NCI-H2227 treated with DMSO at 0.1 percent for 48 hours (cell line): ENCODE measurements at places on chromosomes 4 and X.

DNA sequence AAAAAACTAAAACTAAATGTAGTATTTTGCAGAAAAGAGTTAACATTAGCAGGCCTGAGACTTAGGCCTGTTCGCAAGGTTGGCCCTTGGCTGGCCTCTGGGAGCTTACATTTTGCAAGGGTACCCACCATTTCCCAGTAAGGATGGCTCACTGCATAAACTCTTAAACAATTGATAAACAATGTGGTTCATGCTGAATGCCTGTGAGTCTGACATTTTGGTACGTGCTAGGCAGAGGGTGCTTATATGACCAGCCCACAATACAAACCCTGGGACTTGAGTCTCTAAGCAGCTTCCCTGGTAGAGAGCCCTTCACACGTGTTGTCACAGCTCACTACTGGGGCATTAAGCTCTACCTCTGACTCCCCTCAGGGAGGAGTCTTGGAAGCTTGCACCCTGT lies 7.4 kb downstream of the PRPS2 start:
- no peak for DNase-seq

- no peak for DNase-seq
Measured at GRCh38 chr4:121069430-121069829, 2.9 kb downstream of the NDNF start.

DNA sequence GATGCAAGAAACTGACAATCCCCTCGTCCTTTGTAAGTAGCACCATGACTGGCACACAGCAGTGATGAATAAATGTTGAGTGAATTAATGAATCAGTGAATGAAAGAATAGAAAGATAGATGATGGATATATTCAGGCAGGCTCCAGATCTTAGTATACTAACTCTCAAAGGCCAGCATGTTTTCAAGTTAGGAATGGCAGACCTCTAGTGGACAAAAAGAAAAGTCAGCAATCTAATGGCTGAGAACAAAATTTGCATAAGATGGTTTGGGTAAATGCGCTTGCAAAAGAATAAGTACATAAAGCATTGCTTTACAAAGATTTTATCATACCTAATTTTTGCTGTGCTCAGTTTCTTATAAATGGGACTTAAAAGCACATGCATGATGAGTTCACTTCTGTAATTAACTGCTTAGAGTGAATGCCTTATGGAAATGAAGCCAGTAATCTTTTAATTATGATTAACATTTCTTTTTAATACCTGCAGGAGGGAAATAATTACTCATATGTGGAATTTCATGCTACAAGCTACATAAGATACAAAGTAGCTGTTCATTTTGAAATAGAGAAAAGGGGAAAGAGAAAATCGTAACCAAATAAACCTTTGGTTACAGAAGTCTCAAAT lies 126.9 kb upstream of the GPRIN3 start:
- peak; percentile 37 for DNase-seq

DNA sequence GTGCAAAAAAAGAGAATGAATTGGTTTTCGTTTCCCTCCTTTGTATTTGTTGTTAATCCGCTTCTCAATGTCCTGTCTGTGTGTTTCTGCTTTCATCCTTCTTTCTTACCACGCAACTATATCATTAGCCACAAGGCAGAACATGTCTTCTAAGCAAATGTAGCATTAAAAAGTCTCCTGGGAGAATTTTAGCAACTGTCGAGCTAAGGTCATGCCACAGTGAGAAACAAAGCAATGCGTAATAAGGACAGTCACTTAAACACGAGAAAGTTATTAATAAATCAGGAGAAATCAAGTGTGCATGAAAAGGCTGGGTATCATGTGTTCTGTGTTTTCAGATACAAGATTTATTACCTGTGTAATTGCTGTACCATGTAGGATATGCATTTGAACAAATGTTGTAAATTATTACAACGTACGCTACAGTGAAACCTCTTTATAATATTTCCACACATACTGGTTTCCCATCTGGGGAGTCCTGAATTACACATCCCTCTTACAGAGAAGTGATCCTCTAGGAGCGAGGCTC lies 890.8 kb downstream of the TRIML1 start:
- DNase-seq = no peak

GRCh38 chrX:155023907-155024833 lies 1.6 kb upstream of the F8 start:
- DNase-seq = no peak

- DNase-seq = peak; percentile 20
Measured at GRCh38 chr4:37803348-37803973, 23.0 kb upstream of the PGM2 start.

GRCh38 chr4:45172636-45173035 lies 446.3 kb upstream of the GNPDA2 start:
- DNase-seq = no peak

DNA sequence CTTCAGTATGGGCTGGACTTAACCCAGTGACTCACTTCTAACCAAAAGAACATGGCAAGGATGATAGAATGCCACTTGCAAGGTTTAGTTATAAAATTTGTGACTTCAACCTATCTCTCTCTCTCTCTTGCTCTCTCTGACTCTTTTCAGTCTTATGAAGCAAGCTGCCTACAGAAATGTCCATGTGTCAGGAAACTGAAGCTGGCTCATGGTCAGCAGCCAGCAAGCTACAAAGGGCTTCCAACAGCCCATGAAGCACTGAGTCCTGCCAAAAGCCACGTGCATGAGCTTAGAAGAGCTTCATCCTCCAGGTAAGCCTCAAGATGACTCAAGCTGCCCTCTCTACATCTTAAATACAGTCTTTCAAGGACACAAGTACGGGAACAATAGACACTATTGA lies 100.3 kb downstream of the HS3ST1 start:
- no peak for DNase-seq

DNA sequence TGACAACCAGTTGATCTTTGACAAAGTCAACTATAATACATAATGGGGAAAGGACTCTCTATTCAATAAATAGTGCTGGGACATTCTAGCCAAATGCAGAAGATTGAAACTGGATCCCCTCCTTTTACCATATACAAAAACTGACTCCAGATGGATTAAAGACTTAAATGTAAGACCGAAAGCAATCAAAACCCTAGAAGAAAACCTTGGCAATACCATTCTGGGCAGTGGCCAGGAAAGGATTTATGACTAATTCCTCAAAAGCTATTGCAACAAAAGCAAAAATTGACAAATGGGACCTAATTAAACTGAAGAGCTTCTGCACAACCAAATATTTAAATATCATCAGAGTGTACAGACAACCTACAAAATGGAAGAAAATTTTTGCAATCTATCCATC lies 185.1 kb downstream of the NPNT start:
- no peak for DNase-seq

DNA sequence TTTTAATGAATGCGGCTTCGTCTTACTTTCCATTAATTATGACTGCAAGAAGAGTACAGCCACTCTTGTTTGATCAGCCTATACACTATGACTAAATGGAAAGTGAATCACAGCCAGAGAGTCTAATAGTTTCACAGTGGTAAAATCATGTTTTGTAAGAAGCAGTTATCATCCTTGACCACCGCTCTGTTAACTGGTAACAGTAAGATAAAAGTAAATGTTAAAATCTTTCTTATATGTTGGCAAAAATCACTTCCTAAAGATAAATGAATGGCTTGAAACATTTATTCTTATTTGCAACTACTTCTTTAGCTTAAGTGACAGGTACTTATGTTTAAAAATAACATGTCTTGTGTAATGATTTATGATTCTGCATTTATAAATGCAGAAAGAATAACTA lies 13.2 kb downstream of the GALNT7 start:
- DNase-seq = no peak

DNA sequence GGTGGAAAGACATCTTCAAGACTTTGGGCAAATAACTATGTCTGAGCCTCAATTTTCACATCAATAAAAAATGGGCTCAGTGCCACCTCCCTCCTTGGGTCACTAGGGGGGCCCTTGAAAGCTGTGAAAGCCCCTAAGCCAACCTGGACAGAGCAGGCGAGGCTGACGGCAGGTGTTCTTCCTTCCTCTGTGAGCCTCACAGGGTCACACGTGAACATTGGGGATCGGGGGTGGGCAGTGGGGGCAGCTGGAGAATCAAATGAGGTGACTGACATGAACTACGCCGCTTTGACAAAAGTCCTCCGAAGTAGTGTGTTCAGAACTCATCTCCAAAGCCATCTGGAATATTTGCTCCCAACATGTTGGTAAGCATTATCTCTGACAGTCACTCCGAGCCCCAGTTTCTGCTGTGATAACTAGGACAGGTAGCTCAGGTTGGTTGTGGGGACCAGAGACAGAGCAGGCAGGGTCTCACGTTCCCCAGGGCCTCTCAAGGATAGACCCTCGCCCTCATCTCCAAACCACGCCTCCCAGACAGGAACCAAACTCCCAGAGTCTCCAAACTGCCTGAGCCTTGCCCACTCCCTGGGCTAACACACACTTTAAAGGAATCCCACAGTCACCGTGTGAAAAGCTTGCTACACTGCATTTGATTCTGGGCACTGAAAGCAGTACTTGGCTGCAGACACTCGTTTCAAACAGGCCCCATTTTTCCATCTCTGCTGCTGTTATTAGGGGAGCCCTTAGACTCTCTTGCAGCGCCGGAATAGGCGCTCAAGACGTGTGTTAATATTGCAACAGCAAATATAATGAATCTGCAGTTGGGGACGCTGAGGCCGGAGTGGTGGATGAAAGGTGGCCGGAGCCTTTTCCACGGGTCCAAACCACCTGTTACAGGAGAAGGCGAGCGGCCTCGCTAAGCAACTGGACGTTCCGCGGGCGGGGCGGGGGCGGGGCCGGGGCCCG lies 717 bp upstream of the WFS1 start:
- no peak for DNase-seq

GRCh38 chr4:121299367-121299766 lies 81.5 kb downstream of the QRFPR start:
- no peak for DNase-seq

DNA sequence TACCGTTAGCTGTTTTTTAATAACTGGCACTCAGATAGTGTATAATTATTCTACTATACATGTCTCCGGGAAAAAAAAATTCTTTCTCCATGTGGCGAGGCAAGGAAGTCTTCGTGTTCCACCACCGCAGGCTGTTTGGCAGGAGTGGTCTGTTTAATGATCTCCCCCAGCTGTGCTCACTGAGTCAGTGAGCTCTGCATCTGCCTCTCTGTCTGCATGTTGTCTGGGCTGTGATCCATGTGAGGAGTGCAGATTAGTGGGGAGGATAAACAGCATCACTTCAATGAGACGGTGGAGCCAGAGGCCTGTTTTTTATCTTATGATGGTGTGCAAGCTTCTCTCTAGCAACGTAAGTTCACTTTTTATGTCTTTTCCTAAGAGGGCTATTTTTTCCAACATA lies 69.8 kb downstream of the RPS3A start:
- DNase-seq = peak; percentile 24

DNA sequence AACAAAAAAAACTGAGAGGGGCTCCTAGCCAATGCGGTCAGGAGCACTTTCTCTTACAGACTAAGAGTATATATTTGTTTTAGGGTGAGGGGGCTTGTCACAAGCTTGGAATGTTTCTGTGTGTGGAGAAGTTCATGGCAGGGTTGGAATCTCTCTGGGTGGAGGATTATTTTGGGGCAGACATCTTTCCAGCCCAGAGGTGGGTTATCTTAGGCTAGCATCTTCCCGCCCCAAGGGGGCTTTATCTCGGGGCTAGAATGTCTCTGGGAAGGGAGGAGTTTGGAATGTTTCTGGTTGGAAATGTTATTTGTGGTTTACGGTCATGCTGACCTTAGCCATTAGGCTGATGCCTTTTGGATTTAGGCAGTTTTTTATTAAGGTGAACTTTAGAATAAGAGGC lies 205.7 kb downstream of the RELL1 start:
- DNase-seq = no peak

GRCh38 chr4:110959041-110959643 lies 336.3 kb upstream of the PITX2 start:
- no peak for DNase-seq

DNA sequence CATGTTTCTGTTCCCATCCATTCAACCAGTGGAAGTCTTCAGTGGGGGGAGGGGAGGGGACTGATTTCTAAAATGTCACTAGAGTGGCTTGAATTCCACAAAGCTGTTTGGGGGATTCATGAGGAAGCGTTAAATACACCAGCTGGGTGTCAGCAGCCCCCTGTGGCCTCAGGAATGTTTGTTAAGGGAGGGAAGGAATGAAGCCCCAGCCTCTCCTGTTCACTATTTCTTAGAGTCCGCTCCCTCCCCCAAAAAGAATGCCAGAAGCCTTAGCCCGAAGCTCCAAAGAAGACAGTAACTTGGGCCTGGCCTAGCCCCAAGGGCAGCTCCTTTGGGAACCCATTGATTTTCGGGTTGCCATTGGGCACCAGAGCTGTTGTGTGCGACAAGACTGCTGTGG lies 3.3 kb downstream of the SHROOM2 start:
- DNase-seq = no peak

DNA sequence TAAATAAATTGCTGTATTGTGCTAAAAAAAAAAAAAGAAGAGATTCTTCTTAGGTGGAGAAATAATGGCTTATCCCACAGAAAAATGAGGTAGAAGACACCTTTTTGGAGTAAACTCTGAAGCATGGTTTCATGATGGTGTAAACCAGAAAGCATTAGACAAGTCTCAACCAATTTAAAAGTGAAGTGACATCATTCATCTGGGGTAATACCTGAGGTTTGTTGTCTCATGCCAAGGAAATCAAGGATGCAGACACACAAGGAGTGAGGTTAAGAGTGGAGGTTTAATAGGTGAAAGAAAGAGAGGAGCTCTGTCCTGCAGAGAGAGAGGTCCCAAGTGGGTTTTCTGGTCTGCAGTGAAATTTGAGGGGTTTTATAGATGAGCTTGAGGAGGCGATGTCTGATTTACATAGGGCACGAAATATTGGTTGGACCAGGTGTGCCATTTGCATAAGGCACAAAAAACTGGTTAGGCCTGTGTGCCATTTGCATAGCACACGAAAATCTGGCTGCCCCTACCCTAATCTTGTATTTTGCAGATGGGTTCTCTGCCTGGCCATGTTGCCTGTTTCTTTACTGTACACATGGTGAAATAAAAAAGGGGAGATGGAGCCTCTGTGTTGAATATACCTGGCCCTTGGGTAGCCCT lies 25.0 kb upstream of the CWH43 start:
- no peak for DNase-seq

GRCh38 chr4:40734497-40734896 lies 15.3 kb upstream of the NSUN7 start:
- no peak for DNase-seq

GRCh38 chrX:57900975-57901374 lies 9.3 kb downstream of the ZXDA start:
- no peak for DNase-seq
